ENCODE measurements at places on chromosomes 16 and 17. TPM values are rescaled to one million over a fixed set of nuclear protein-coding genes. Genes with fewer than 3 reads are reported as not detected.

GRCh38 chr17:7440834-7441195, 1.5 kb downstream of the FGF11 start:
- H3K4me3 ChIP-seq, result peak overlapping the region; percentile 55
- H3K4me1 ChIP-seq, result peaks cover 67% of the 10 kb centered on the region
- no peaks in the 10 kb centered on the region for H3K27me3 ChIP-seq
- DNase-seq, result peak; percentile 85
- peak overlapping the region; percentile 80 for H3K27ac ChIP-seq

DNA sequence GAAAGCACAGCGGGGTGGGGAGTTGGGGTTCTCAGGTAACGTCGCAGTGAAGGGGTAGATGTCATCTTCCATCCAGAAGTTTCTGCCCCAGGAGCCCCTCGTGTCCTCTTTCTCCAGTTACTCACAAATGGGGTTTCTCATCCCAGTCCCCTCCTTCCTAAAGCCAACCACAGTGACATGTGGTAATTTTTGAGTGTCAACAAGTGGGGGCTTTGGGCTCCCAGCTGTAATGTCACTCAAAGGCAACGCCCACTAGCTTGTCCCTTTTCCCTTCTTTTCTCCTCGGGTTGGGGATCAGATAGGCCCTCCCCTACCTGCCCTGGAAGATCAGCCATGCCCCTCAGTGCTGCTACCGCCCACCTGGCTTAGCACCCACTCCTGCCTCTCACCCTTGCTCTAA, 14.4 kb downstream of the IRX5 start:
- H3K4me3 ChIP-seq, result no peak overlapping the region
- H3K27ac ChIP-seq, result no peak overlapping the region
- no peaks in the 10 kb centered on the region for H3K36me3 ChIP-seq
- H3K27me3 ChIP-seq, result peaks cover 21% of the 10 kb centered on the region
- no peak for DNase-seq
- no peaks in the 10 kb centered on the region for H3K4me1 ChIP-seq

- no peak overlapping the region for H3K4me3 ChIP-seq
- DNase-seq, result no peak
- H3K4me1 ChIP-seq, result peaks cover 15% of the 10 kb centered on the region
These were observed 2.3 kb downstream of the NUDT16L1 start for GRCh38 chr16:4695473-4696171.

DNA sequence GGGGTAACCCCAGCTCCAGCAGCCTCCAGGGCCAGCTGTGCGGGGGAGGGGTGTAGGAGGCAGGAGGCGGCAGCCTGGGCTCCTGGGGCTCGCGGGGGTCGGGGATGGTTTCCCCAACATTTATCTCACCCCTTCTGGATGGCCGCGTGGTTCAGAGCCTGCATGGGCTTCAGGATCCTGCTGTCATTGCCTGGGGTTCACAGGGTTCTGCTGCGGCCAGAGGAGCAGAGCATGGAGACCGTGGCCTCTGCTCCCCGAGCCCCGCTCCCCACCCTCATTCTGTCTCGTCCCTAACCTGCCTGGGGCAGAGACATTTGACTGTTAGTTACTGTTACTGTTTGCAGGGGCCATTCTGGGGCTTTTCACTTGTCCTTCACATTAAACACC, 4.9 kb downstream of the MYADML2 start:
- no peak for DNase-seq
- peak overlapping the region; percentile 98 for H3K27ac ChIP-seq
- no peaks in the 10 kb centered on the region for H3K36me3 ChIP-seq
- peak overlapping the region; percentile 36 for H3K4me3 ChIP-seq
- H3K27me3 ChIP-seq, result no peaks in the 10 kb centered on the region
- H3K4me1 ChIP-seq, result peaks cover 26% of the 10 kb centered on the region

DNA sequence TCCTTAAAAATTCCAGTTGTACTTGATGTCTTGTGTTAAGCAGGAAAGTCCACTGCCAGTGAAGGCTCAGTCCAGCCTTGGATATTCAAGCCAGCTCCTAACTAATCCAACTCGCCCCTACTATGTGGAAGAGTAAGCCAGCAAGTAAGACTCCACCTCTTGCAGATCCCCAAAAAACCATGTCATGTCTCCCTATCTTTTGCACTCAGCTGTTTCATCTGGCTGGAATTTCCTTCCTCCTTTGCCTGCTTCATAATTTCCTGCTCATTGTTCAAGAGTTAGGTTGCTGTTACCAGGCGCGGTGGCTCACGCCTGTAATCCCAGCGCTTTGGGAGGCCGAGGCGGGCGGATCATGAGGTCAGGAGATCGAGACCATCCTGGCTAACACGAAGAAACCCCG, 37.8 kb downstream of the RBBP6 start:
- H3K4me3 ChIP-seq, result no peak overlapping the region
- no peak overlapping the region for H3K27ac ChIP-seq
- no peaks in the 10 kb centered on the region for H3K4me1 ChIP-seq
- no peaks in the 10 kb centered on the region for H3K27me3 ChIP-seq
- peaks cover 2% of the 10 kb centered on the region for H3K36me3 ChIP-seq

DNA sequence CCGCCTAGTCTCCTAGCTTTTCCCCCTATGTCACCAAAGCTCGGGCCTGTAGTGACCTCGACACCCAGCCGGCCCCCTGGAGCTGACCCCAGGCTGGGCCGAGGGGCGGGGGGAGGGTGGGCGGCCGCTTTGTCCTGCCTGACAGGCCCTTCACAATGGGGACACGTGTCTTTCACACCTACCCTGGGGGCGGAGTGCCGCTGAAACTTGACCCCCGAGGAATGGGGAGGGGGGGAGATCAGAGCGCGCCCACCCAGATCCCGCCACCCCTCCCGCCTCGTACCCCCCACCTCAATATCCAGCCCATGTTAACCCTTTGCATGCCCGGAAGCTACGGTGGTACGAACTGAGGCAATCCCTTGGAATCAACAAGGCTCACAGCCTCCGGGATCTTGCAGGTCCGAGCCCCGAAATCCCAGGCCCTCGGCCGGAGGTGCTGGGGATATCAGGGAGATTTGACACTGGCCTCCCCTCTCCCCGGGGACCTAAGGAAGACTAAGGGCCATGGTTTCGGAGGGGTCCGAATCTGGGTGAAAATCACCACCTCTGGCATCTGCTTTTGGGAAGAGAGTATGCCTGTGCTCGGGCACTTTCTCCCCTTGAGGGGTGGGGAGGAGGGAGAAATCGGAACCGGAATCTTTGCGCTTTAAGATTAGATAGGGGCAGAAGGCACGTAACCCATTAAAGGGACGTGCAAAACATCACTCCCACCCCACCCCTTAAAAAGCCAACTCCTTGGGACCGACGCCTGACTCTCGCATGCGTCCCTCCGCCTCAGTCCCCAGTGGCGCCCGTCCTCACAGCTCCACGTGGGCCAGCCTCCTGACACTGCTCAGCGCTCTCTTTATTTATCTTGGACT, 2.6 kb downstream of the NOG start:
- DNase-seq, result peak; percentile 15
- peak overlapping the region; percentile 84 for H3K27ac ChIP-seq
- H3K36me3 ChIP-seq, result no peaks in the 10 kb centered on the region
- peaks cover 8% of the 10 kb centered on the region for H3K27me3 ChIP-seq

GRCh38 chr17:19398301-19399181, 11.6 kb upstream of the MFAP4 start:
- H3K4me3 ChIP-seq, result no peak overlapping the region
- peak; percentile 47 for DNase-seq
- H3K27ac ChIP-seq, result no peak overlapping the region
- no peaks in the 10 kb centered on the region for H3K4me1 ChIP-seq
- no peaks in the 10 kb centered on the region for H3K36me3 ChIP-seq

DNA sequence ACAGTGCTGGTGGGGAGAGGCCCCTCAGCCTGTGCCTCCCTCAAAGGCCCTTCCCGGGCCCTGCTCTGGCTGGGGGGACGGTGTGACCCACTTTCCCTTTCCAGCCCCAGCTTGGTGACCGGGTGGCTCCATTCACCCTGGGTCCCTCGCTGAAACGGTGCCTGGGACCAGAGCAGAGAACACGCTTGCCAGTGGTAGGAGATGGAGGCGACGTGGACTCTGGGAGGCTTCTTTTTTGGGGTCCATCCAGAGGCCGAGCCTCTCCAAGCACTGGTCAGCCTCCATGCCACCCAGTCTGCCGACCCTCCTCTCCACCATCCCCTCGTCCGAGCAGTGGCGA, 7.7 kb downstream of the CENPX start:
- H3K4me3 ChIP-seq, result no peak overlapping the region
- H3K27me3 ChIP-seq, result no peaks in the 10 kb centered on the region
- no peak overlapping the region for H3K27ac ChIP-seq
- H3K4me1 ChIP-seq, result peaks cover 6% of the 10 kb centered on the region

DNA sequence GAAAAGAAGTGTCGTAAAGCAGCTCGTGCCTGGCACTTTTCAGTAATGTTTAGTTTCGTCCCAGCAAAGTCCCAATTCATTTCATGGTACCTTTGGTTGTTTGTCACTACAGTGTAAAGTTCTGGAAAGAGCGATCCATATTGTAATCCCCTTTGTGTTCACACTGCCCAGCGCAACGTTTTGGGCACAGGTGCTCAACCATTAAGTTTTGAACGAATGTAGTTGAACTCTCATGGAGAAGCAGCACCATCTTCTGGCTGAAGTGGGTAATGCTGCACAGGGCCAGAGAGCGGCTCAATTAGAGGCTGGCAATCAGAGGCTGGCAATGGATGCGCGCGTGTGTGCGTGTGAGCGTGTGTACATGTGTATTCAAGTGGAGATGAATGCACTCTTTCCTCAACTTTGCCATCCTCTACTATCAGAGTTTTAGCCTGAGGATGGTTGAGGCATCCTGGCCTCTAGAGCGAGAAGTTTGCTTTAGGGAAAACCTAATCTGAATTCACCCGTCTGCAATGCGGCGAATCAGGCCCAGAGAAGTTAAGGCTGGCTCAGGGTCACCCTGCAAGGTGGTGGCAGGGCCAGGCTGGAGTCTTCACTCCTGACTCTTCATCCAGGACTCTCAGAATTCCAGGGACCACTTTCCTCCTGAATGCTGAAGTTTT, 29.9 kb downstream of the DYNLL2 start:
- H3K27me3 ChIP-seq, result no peaks in the 10 kb centered on the region
- H3K36me3 ChIP-seq, result no peaks in the 10 kb centered on the region
- H3K4me1 ChIP-seq, result no peaks in the 10 kb centered on the region
- H3K27ac ChIP-seq, result no peak overlapping the region

DNA sequence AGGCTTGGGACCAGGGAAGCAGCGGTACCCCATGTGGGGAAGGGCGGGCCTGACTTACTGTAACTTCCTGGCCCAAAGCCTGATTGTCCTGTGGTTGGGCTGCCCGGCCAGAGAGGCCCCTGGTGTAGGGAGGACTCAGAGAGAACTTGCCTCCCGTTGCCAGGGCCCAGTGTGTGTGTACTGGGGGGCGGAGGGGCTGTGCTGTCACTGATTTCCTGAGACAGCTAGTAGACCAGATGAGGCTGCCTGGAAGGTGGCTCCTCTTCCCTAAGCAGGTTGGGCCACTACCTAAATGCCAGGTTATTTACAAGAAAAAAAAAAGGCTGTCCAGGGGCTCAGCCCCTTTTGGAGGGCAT, 16.7 kb downstream of the SOCS3 start:
- H3K27me3 ChIP-seq, result no peaks in the 10 kb centered on the region
- peak overlapping the region; percentile 87 for H3K27ac ChIP-seq
- peaks cover 64% of the 10 kb centered on the region for H3K4me1 ChIP-seq

DNA sequence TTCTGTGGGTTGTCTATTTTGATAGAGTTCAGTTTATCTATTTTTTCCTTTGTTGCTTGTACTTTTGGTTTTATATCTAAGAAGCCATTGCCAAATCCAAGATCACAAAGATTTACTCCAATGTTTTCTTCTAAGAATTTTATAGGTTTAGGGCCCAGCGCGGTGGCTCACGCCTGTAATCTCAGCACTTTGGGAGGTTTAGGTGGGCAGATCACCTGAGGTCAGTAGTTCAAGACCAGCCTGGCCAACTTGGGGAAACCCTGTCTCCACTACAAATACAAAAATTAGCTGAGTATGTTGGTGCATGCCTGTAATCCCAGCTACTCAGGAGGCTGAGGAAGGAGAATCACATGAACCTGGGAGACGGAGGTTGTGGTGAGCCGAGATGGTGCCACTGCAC, 13.7 kb upstream of the ITGA3 start:
- no peaks in the 10 kb centered on the region for H3K36me3 ChIP-seq
- no peak overlapping the region for H3K27ac ChIP-seq
- H3K4me3 ChIP-seq, result no peak overlapping the region

- H3K4me3 ChIP-seq, result no peak overlapping the region
- no peaks in the 10 kb centered on the region for H3K27me3 ChIP-seq
- H3K4me1 ChIP-seq, result no peaks in the 10 kb centered on the region
These were observed 14.7 kb downstream of the LRRC75A start for GRCh38 chr17:16477255-16477654.

DNA sequence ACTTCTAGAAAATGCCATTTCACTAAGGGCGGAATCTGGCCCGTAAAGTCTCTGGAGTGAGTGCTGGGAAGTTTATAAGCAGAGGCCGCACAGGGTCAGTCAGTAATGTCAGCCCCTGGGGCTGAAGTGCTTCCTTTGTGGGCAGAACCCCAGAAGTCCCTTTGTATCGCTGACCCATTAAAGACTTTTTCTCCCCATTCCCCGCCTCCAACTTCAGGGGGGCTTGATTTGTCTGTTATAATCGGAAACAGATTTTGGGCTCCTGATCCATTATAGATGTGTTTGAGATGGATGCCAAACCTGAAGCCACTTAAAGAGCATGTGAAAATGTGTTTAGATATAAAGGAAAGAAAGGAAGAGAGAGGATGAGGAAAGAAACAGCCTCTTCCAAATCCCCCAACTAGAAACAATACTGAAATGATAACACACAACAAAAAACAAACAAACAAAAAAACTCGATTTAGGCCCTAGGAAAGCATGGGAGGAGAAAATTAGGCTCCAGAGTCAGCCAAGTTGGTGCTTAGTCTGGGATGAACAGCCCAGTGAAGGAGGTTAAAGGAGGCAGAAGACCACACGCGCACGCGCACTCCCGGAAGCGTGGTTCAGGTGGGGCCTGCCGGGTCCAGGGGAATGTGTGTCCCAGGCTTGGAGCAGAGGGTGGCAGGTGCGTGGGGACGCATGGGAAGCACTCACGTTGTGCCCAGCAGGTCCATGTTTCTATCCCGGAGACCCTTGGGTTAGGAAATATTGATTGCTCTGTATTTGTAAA, 27.1 kb downstream of the MSI2 start:
- H3K4me3 ChIP-seq, result no peak overlapping the region
- H3K27ac ChIP-seq, result peak overlapping the region; percentile 86
- no peaks in the 10 kb centered on the region for H3K36me3 ChIP-seq
- H3K27me3 ChIP-seq, result no peaks in the 10 kb centered on the region
- H3K4me1 ChIP-seq, result peaks cover 86% of the 10 kb centered on the region

GRCh38 chr17:225551-225950, 44.1 kb upstream of the DOC2B start:
- no peak overlapping the region for H3K27ac ChIP-seq
- DNase-seq, result no peak
- H3K36me3 ChIP-seq, result no peaks in the 10 kb centered on the region
- no peak overlapping the region for H3K4me3 ChIP-seq
- no peaks in the 10 kb centered on the region for H3K4me1 ChIP-seq

GRCh38 chr16:1159325-1159972, 6.5 kb downstream of the CACNA1H start:
- peak overlapping the region; percentile 68 for H3K27ac ChIP-seq
- no peaks in the 10 kb centered on the region for H3K36me3 ChIP-seq
- H3K4me1 ChIP-seq, result peaks cover 4% of the 10 kb centered on the region
- H3K4me3 ChIP-seq, result no peak overlapping the region
- peaks cover 56% of the 10 kb centered on the region for H3K27me3 ChIP-seq
- no peak for DNase-seq

Gene PLLP
- total RNA-seq, result 3.8 TPM

Gene TNP2
- total RNA-seq, result not detected

Gene AXIN2
- total RNA-seq, result 16.5 TPM

Gene CDC42EP4
- 39.5 TPM for total RNA-seq

Gene NACA2
- total RNA-seq, result not detected

Gene HSPB9
- total RNA-seq, result not detected

Gene PRSS36
- total RNA-seq, result 3.7 TPM

Gene STAC2
- not detected for total RNA-seq

Data from gastrocnemius medialis (tissue), 4 donors.